ENCODE measurements at places on chromosomes 2 and 18.

GRCh38 chr2:34979148-34979547, 1376.4 kb upstream of the CRIM1 start:
- DNase-seq: no peak

DNA sequence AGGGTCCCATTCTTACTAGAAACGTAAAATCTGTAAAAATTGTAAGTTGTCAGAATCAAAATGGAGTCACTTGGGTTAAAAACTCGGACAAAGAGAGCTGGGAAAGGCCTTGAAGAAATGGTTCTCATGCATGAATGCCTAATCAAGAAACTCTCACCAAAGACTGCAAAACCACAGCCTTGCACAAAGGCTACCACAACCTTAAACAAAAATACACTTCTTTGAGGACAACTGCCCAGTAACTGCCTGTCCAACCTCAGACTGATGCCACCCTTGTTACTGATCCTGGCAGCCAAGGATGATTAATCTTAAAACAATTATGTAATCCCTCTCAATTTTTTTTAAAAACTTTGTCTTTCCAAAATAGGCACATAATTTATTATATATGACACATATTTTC, 299.3 kb downstream of the CCDC85A start:
- DNase-seq: no peak

GRCh38 chr2:67412424-67412823, 15.3 kb downstream of the ETAA1 start:
- DNase-seq: no peak

- no peak for DNase-seq
These were observed 23.8 kb upstream of the TNFRSF11A start for GRCh38 chr18:62301322-62301721.

- DNase-seq: no peak
These were observed 7.6 kb downstream of the WDR35 start for GRCh38 chr2:19982268-19982667.

GRCh38 chr18:35231052-35231451, 9.8 kb upstream of the ZNF397 start:
- peak; percentile 69 for DNase-seq

- DNase-seq: no peak
These were observed 52.0 kb upstream of the CHAC2 start for GRCh38 chr2:53715568-53715967.

Data from NCI-H1436 (cell line).